Stimulated activated CD8-positive, alpha-beta memory T cell treated with anti-CD3 and anti-CD28 coated beads, Interleukin-15, amount 100 ng/mL, for 1 hour (primary cell): ENCODE measurements at places on chromosomes 2 and 18.

- DNase-seq: no peak
Observed at GRCh38 chr2:3954261-3954660, 250.9 kb downstream of the DCDC2C start.

DNA sequence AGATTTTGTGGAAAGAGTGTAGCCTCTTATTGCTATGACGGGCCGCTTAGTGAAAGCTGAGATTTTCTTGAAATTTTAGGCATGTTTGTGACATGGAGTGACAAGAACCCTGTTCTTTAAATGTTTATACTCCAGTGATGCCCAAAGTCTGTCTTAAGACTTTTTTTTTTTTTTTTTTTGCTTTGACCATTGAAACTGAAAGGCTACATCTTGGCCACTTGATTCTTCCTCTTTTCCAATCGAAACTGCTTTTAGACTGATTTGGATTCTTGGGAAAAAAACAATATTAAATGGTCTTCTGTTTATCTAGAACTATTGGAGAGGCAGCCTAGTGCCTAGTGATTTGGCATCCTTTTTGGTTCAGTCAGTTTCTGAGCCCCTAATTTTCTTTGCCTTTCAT lies 2.4 kb upstream of the SLC8A1 start:
- no peak for DNase-seq

DNA sequence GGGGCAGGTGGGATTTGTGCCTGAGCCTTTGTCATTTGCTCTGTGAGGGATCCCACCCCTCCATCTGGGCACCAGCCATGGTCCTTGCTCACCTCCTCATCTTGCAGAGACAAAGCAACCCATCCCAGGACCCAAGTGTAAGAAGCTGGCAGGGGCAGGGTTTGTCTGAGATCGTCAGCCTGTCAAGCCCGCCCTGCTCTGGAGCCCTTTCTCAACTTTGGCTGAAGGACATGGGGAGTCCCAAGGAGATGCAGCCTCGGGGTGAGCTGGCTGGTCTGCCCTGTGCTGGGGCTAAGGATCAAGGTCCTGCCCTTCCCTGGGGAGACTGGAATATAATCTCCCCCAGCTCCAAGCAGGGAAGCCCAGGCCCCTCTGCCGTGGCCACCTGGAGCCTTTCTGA lies 86.0 kb downstream of the CAPN13 start:
- DNase-seq: no peak

DNA sequence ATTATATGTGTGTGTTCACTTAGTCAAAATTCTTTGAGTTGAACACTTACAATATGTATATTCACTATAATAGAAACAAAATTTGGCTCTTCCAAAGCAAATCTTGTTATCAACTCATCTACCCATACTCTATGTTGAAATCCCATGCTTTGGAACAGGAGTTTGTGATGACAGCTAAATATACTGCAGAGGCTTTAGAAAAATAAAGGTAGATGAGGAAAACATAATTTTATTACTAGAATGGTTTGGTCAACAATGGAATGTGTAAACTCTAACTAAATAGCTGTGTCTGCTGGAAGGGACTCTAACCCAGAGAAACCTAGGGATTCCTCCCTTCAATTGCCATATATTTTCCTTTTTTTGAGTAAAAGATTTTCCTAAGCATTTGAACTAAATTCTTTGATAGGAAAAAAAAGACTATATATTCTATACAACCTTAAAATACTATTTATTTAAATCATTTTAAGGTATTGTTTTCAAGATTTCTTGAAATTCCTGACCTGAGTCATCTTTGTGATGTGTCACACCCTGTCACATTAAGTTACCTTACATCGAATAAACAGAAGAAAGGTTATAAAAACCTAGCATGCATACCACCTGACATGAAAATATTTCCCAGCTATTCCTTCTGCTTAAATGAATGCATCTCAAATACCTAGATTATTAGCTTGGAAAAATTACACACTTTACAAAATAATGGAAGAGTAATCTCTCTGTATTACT lies 175.5 kb downstream of the OTX1 start:
- no peak for DNase-seq

GRCh38 chr18:31077878-31078277 lies 24.3 kb downstream of the DSC2 start:
- no peak for DNase-seq
